ENCODE measurements at places on chromosomes 3 and 15.
A peak's percentile ranks its signal among the peaks of the same experiment; 100 is the strongest.

DNA sequence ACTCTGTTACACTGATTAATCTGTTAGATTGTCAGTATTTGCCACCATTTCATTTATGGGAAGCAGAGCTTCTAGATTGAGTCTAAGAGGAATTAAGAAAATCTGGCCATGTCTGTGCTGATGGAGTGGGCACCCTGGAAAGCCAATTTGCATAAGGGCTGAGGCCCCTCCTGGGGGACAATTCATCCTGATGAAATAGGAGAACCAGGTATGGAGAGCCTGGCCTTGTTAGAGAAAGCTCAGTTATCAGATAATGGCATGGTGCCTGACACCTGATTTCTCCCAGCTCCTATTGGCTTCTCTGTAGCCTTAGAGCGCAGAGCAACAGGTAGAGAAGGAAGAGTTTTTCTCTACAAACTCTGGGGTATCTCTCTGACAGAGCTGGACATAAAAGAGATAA is 114.2 kb downstream of the EBLN2 start:
- DNase-seq = no peak

- no peak for DNase-seq
Observed at GRCh38 chr3:38689774-38690173, 40.3 kb upstream of the SCN5A start.

- DNase-seq = no peak
Observed at GRCh38 chr3:170752571-170753155, 117.3 kb downstream of the RPL22L1 start.

DNA sequence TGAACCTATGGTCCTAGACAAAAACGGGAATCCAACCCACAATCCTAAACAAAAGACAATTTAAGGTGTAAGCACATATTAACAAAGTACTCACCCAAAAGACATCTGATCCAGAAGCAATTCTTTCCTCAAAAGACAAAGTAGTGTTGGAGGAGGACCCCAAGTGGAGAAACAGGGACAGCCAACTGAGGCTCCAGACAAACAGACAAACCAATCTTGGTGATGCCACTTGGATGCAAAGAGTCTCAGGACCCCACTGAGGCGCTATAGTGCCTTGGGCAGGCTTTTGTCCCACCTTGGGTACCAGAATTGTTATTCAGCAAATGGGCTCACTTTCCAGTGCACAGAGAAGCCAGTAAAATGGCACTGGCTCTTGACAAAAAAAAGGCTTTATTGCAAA is 613.8 kb downstream of the DIPK2A start:
- no peak for DNase-seq

DNA sequence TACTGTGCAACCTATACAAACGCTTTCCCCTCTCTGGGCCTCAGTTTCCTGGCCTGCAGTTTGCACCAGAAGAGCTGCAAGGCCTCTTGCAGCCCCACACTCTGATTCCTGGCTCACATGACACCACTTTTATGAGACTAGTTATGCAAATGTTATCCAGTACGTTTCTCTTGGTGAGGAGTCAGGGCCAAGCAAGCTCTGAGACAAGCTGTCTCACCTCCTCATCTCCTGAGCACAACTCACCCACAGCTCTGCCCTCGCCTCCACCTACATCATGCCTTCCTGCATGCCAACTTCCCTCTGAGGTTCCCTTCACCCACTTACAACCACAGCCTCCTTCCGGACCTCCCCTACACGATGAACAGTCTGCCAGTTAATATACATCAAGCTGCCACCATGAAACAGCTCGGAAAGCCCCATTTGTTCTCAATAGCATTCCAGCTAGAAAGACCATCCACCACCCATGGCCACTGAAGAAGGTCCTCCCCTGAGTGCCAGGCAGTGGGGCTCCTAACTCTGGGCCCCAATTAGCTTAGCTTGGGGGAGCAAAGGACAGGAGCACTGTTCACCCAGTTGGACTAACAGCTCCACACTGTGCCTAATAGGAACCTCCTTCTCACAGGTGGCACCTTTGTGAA is 25.0 kb downstream of the CRYGS start:
- DNase-seq = no peak

- DNase-seq = no peak
Observed at GRCh38 chr15:48596841-48597240, 48.7 kb downstream of the FBN1 start.

DNA sequence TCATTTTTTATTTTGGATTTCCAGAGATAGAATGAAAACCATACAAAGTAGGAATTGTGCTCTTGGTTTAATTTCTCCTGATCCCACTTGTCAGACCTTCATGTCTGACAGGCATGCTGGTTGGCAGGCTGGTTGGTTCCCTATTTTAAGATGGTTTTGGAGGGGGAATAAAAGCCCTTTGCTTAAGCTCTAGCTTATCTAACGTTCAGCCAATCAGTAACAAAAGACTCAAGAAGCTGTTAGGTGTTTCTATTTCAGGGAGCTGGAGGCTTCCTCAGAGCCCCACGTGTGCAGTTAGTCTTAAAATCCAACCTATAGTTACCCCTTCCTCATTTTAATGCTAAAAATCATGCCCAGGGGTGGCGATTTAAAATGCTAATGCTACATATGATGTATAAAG is 40.5 kb upstream of the XIRP1 start:
- no peak for DNase-seq

DNA sequence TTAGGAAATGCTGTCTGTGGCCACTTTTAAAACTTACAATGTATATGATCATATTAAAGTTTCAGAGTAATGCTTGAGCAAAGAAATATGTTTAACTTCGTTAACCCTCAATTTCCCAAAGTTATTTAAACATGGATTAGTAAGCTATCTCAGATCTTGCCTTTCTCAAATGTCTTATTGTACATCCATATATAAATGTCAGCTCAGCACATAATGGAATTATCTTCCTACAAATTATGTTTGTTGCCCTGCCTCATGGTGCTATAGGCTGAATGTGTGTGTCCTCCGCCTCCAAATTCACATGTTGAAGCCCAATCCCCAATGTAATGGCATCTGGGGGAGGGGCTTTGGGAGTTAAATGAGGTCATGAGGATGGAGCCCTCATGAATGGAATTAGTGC is 200.3 kb downstream of the MINAR1 start:
- DNase-seq = no peak

- DNase-seq = no peak
Observed at GRCh38 chr3:14283092-14283812, 104.6 kb downstream of the LSM3 start.

GRCh38 chr3:153621953-153622352 is 459.9 kb downstream of the RAP2B start:
- no peak for DNase-seq

DNA sequence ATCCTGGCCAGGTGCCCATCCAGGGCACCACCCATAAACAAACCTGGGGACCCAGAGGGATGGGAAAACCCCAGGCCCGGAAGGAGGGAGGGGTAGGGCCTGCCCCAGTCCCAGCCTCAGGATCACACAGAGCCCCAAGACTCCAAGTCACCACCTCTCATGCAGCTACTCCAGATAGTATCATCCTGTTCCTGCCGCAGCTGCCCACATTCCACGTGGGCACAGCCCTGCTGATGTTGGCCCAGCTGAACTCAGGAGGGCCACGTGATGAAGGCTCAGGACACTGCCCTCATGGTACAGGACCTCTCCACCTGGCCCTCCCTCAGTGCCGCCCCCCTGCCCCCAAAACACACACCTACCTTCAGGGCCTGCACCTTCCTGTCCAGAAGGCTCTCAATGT is 69.5 kb downstream of the CACNA2D2 start:
- DNase-seq = no peak

DNA sequence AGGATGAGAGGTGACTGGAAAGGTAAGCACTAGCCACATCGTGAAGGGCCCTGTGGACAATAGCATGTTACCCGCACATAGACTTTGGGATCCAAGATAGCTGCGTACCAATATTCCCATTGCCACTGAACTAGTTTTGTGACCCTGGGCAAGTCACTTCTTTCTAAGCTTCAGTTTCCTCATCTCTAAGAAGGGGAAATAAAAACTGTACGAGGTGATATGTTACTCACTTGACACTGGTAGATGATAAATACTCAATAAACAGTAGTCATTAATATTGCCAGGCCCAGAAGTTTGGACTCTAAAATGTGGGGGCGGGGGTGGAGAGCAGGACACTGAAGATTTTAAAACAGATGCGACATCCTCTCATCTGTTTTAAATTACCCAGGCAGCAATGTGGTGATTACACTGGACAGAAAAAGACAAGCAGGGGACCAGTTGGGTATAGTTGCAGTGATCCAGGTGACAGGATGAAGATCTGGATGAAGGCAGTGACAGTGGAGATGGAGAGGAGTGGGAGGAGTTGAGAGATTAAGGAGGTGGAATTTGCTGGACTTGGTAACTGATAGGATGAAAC is 2.5 kb downstream of the ATG7 start:
- no peak for DNase-seq

GRCh38 chr15:47773143-47773542 is 55.8 kb downstream of the SEMA6D start:
- no peak for DNase-seq

DNA sequence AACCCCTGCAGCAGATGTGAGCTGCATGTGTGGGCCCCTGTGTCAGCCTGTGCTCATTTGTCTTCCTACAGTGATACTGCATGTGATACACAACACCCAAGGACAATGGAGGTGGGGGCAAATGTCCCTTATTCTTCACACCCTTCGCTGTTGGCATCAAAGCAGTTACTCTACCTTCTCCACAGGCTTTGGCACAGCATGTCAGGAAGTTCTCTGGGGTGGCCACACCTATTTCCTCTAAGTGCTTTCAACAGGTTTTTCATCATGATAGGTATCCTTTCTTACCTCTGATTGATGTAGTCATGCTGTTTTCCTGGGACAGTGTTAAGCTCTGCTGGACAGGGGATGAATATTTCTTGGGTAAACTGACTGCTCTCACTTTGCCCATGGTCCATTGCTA is 29.5 kb downstream of the ZNF662 start:
- no peak for DNase-seq

DNA sequence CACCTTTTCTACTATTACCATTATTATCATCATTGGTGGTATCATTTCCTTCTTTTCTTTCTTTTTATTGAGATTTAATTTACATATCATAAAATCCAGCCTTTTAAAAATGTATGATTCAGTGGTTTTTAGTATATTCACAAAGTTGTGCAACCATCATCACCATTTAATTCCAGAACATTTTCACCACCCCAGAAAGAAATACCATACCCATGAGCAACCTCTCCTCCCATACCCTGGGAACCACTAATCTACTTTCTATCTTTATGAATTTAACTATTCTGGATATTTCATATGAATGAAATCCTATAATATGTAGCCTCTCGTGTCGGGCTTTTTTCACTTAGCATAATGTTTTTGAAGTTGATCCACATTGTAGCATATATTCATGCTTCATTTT is 29.1 kb downstream of the AAGAB start:
- DNase-seq = no peak

GRCh38 chr15:90401495-90401894 is 13.5 kb downstream of the IQGAP1 start:
- no peak for DNase-seq

GRCh38 chr3:123409443-123410148 is 39.3 kb downstream of the ADCY5 start:
- DNase-seq = no peak

DNA sequence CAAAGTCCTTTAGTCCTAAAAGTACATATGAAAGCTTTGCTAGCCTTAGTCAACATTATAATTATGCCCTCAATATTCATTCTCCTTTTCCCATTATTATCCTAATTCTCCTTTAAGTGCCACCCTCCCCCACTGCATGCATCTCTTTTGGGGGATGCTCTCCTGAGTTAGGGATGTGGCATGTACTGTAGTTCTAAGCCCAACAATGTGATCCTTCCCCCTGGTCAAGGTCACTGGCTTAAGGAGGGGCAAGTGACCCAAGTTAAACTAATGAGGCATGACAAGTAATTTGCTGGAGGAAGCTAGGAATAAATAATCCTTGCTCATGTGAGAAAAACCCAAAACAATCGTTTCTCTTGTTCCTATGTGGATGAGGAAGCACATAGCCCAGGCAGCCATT is 343.9 kb upstream of the SUCLG2 start:
- no peak for DNase-seq

DNA sequence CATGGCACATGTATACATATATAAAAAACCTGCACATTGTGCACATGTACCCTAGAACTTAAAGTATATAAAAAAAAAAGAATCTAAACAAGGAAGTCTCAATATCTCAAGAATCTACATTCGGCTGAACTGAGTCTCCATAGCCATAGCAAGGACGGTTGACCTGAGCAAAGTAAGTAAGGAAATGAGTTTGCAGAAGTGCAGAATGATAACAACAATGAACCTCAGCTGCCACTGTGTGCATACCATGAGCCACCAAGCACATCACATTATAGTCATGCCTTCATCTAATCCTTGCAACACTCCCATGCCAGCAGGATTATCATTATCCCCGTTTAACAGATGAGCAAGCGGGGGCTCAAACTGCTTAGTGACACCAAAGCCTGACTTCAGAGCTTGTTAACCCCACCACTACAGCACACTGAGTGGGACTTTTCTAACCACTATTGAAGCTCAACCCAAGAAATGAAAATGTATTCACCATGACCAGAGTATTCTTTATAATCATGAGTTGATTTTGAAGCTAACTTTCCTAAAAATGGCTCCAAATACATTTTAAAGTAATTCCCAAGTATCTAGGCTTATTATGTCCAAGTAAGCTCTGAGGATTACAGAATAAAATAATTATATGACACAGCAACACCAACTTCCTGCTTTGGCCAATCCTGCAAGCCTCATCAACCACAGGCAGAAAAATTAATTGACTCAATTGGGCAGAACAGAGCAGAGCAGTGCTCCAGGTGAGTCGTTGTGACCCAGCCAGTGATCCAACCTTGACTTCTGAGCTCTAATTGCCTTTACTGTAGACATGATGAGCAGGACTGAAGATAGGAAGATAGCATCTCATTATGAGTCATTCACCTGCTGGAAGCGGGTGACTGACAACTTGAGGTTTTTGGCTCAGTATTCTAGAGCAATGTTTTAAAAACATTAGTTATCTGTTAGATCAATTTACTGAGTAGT is 47.3 kb upstream of the IL12A start:
- no peak for DNase-seq

DNA sequence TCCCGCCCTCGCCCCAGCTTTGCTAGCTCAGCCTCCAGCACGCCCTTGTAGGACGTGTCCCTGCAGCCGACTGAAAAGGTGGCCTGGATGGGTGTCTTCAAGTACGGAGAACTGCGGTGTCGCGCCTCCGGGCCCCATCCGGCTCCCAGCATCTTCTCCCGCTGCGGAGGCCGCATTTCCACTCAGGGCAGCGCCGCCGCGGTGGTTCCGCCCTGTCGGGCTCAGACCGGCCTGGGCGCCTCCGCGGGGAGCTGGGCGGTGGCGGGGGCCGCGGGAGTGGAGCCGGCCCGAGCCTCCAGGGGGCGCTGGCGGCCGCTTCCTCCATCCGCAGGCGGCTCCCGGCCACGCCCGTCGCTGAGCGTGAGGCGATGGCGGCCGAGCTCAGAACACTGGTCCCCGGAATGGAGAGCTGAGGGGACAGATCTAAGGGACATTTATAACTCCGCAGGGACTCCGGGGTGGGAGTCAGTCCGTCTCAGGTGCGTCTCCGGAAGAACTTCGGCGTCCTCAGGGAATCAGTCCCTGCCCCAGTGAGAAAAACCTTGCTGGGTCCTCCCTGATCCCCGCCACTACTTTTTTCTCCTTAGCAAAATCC is 13.6 kb upstream of the SMCO1 start:
- DNase-seq = peak; percentile 46

Measured in omental fat pad (tissue), 4 donors.